CD4-positive, alpha-beta T cell treated with Interleukin-1 beta for 1 hour (primary cell): ENCODE measurements at places on chromosomes 2 and 18.
A peak's percentile ranks its signal among the peaks of the same experiment; 100 is the strongest.

DNA sequence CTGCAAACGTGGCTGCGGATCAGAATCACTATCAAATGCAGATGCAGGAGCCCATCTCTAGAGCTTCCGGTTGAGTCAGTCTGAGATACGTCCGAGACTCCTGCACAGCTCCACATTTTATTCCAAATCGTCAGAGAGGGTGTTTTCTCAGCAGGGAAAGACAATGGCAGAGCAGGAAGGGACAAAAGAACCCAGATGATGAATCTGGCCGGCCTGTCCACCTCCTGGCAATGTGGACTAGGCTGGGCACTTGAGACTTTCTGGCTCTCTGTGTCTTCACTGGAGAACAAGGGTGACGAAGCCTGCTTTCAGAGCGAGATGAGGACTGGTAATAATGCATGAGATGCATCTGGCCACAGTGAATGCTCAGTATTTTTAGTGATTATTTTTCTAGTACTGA, 255.9 kb upstream of the MYT1L start:
- no peak for DNase-seq

DNA sequence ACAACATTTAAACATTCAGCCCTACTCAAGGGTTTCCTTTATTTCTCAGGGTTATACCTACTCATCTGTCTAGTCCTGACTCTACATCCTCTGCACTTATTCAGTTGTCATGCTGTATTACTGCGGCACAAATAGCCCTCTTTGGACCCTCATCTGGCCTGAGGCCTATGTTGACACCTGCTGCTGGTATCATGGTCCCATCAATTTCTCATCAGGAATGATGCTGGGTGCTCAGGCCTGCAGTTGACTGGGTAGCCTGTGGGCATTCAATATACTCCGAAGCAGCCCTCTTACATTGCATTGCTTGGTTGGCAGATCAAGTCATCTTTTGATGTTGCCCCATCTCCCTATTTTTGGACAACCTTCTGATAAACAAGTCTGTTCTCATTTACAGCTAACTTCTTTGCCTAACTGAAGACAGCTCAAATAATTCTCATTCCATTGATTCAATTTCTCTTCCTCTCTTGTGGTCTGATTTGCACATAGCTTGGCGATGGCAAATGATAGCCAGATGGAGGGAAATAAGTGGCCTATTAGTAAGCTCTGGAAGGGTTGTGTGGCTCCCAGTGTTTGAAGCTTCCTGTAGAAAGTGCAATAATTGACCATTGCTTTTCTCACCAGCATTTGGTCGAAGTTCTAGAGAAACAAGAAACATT, 19.1 kb upstream of the MC4R start:
- no peak for DNase-seq

DNA sequence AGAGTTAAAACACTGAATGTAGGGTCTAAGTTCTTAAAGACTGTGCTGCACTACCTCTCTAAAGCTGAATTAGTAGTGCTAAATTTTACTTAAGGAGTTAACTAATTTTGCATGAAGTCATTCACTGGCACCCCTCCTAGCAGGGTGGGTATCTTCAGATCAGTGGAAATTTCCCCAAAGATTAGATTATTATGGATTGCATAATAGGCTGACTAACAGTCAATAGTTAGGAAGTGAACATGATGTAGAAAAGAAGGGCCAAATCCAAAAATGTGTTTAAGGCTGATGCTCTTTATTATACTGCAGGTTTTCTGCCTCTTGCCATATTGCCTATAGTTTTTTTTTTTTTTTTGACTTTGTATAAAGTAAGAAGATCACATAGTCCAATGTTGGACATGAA, 5.2 kb downstream of the ZNF638 start:
- no peak for DNase-seq

DNA sequence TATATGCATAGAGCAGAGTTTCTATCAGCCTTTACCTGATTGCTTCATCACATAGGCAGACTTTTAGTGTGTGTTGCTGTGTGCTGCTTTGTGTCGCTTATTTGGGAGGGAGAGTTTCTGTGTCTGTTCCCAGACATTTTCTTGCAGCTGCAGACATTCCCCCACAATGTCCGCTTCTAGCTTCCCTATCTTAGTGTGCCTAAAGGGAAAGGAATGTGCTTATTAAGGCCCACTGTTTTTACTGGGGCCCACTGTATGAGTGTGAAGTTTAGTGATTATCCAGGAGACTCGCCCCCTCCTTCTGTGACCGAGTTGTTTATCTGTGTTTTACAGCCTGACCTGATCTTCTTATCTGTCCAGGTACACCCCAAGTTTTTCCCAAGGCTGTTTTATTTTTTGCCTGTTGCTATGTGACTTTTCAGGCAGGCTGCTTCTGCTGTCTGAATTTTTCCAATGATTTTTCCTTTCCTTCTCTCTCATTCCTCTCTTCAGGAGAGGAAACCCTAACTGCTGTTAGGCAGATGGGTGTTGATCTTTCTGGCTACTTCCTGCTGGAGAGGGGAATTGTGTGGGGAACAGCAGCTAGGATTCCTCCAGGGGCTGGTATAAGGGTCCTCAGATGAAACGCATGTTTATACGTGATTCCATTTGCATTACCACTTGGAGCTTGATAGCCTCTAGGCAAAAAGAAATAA, 47.6 kb downstream of the STK17B start:
- DNase-seq = no peak

GRCh38 chr2:109126501-109126860, 2.5 kb upstream of the SH3RF3 start:
- no peak for DNase-seq

DNA sequence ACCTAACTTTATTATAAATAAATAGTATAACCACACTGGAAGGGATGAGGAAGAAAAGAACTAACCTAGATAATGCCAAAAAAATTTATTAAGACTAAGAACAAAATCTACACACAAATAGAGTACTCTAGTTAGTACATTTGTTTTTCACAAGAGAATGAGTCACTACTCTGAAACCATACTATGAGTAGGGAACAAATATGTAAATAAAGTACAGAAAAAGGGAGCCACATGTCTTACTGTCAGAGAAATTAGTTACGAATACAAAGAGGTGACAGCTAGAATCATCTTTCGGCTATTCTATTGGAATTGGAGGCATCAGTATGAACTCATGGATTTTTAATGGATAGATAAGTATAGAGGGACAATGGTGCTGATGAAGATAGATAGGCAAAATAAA, 150.5 kb downstream of the COPS8 start:
- DNase-seq = no peak

DNA sequence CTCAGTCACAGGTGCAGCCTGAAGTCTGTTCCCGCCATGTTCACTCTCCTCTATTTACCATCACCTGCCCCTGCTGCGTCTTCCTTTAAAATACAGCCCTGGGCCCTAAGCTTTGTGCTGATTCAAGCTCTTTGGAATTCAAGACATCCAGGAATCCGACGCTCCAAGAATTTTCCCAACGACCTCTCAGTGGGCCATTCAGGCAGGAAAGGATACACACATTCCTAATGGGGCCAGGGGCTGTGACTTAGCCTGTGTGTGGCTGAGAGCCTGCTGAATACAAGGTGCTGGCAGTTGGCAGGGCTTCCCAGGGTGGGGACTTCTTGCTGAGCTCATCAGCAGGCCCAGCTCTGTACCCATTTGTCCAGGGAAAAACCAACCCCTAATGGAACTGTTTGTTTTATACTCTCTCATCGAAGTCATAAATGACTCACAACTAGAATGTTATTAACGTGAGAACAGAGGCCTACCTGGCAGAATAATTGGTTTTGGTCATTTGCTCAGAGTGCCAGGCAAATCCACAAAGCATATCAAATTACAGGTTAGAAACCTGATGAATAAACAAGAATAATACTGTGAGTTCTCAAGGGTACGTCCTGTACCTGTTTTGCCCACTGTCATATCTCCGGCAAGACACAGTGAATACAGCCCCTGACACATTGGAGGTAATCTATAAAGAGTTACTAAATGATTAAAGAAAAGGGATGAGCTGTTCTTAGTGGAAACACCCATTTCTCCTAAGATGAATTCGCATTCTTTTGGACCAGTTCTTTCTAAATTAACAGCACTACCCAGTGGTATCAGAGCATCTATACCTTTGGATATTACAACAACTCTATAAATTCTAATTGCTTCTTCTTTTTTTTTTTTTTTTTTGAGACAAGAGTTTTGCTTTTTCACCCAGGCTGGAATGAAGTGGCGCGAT, 12.6 kb upstream of the KCMF1 start:
- DNase-seq = no peak

DNA sequence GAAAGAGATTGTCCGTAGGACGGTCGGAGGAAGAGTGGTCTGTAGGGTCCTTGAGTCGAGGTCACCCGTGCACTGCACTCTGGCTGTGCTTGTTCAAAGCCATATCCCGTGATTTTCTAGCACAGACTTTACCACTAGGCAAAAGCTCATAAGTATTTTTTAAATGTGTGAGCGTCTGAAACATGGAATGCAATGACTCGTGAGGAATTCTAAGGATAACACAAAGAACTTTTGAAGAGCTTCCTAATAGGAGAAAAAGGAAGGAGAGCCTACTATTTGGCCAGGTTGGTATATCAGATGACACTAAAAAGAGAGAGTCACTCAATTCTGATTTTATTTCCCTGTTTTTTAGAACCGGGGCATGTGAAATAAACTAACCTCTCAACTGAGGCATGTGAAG, 68.3 kb downstream of the CD28 start:
- DNase-seq = no peak

DNA sequence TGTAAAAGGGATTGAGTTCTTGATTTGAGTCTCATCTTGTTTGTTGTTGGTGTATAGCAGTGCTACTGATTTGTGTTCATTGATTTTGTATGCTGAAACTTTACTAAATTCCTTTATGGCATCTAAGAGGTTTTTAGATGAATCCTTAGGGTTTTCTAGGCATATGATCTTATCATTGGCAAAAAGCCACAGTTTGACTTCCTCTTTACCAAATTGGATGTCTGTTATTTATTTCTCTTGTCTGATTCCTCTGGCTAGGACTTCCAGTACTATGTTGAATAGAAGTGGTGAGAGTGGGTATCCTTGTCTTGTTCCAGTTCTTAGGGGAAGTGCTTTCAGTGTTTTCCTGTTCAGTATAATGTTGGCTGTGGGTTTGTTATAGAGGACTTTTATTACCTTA, 4.8 kb downstream of the ANKAR start:
- DNase-seq = no peak

DNA sequence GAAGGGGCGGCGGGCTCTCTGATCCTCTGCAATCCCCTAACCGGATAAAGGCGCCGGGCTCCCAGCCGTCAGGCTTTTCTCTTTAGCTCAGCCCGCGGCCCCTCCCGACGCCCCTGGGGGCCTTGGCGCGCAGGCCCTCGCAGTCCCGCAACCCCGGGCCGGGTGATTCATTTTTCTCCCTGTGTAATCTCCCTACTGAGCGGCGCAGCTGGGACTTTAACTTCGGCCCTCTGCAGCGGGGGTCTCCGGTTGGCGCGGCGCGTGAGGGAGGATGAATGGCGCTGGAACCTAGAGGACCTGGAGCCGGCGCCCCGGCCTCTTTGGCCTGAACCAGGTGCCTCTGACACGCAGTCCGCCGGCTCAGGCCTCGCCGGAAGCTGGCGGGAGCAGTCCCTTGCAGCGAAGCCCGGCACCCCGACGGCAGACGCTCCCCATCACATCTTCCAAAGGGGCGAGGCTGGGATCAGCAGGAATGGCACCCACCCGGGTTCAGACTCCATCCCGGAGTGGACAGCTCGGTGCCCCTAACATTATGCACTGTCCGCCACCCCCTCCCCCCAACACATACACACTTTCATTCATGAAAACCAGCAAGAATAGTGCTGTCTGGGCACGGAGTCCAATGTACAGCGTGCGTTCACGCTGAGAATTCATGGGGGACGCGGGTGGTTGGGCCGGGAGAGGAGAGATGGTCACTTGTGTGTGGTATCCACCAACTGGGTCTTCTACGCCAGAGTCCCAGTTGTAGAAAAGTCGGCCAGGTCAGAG, 1.2 kb downstream of the CNGA3 start:
- DNase-seq = no peak

- no peak for DNase-seq
Measured at GRCh38 chr2:172285010-172285621, 142.3 kb upstream of the ITGA6 start.

- no peak for DNase-seq
Measured at GRCh38 chr2:199457147-199458008, at the start of gene SATB2. TSS of gene SATB2 (minus strand) at chr2:199457939. CDS start at chr2:199456037, 1,902 bp downstream.

DNA sequence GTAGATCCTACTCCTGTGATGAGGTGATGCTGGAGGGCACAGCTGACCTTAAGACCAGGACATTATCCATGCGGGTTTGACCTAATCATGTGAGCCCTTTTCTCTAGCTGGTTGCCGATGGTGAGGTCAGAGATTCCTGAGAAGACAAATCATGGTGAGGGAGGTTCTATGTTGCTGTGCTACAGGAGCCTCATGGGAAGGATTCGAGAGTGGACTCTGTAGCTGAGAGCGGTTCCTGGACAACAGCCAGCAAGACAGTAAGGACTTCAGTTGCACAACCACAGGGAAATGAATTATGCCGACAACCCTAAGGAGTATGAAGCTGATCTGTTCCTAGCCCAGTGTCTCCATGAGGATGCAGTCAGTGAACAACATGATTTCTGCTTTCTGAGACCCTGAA, 80.4 kb downstream of the EPB41L3 start:
- DNase-seq = peak; percentile 33

GRCh38 chr2:187500585-187501359, 52.7 kb upstream of the CALCRL start:
- DNase-seq = no peak

GRCh38 chr2:166335284-166335683, 40.5 kb downstream of the SCN9A start:
- DNase-seq = no peak

- DNase-seq = no peak
Measured at GRCh38 chr2:78890935-78891334, 134.6 kb upstream of the REG3G start.

- no peak for DNase-seq
Measured at GRCh38 chr2:55395724-55396605, 23.7 kb downstream of the CCDC88A start.

- DNase-seq = no peak
Measured at GRCh38 chr2:62586981-62587380, 81.0 kb upstream of the TMEM17 start.

DNA sequence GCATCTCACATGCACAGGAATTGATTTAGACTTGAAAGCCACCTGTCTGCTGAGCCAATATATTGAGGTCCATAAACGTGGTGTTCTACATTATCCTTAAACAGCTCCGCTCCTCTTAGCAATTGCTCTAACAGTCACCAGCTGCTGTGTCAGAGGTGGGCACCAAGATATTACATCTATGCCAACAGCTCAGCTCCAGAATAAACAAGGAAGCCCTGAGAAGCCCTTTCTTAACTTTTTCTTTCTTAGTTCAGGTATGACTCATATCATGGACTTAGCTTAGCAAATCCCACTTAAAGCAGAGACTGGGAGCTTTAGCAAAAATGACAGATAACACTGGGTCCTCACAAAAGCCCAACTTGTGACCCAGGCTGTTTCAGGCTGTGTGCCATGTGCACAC, 436.6 kb downstream of the IRS1 start:
- DNase-seq = no peak
